ENCODE measurements at places on chromosomes 1 and 21.

DNA sequence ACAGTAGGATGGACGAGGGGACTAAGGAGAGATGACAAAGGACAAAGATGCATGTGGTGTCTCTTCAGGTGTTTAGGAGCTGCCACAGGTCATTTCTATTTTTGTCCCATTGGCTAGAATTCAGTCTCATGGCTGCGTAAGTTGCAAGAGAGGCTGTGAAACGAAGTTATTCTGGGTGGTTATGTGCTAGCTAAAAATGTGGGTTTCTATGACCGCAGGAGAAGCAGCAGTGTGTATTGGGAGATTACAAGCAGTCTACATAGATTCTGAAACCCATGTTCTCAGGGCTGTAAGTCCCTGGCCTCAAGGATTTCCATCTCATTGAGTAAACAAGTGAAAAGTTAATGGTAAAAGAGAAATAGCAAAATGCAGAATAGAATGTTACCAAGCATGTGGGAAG lies 110.7 kb downstream of the SPATA46 start:
- no peak for DNase-seq

- DNase-seq = no peak
Observed at GRCh38 chr1:75053207-75053606, 81.0 kb upstream of the LHX8 start.

DNA sequence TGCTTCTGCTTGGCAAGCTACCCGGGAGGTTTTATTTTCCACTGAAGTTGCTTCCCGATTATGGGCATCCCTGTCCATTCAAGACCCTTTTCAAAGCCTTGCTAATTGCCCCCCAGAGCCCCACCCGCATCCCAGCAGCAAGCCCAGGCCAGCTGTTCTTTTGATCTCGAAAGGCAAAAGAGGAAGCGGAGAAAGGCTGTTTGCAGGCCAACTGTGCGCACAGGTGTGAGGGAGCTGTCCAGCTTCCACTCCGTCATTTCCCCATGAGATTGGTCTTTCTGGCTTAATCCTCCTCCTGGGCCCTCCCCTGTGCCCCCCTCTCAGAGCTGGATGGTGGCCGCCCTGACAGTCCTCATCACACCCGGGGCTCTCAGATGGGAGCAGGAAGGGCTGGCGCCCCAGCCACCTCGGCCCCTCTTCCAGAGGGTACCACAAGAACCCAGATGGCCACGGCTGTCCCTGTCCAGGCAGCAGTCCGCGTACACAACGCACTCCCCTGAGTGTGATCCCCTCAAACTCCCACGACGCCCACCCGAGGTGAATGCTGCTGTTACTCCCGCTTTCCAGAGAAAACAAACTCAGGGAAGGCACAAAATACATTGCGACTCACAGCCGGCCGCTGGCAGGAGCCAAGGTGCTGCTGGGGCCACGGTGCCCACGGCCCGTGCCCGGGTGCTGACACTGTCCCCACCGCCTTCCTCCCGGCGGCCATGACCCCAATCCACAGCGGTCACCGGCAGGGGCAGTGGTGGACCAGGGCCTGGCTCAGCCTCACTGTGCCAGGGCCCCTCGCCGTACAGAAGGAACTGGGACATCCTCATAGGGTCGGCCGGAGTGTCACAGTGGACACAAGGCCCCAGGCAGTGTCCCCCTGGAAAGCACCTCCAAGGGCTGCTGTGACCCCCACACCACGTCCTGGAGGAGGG lies 121.9 kb downstream of the CRYAA start:
- DNase-seq = no peak

DNA sequence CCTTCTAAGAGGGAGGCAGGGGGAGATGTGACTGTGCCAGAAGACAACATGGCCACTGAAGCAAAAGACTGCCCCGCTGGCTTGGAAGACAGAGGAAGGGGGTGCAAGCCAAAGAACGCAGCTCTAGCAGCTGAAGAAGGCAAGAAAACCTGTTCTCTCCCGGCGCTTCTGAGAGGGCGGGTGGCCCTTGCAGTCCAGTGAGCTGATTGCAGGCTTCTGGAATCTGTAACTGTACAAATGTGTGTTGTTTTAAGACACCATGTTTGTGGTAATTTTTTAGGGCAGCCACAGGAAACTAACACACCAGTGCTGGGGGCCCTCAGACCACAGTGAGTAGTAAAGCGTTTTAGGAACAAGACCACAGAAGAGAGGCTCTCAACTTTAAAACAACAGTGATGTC lies 47.0 kb downstream of the CD46 start:
- no peak for DNase-seq
